ENCODE measurements at places on chromosomes 5 and 9.

DNA sequence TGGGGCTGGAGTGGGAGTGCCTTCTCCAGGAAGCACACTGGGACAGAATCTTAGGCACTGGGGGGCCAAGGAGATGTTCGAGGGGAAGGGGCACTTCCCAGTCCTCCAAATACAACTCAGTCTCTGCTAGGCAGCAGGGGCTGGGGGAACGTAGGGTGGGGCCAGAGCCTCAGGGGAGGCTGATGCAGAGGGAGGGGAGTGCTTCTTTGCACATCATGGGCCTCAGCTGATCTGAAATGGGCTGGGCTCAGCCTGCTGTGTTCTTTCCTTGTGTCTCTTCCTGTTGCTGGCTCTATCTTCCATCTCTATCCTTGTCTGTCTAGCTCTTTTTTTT lies 15.6 kb downstream of the PSD2 start:
- DNase-seq: no peak

DNA sequence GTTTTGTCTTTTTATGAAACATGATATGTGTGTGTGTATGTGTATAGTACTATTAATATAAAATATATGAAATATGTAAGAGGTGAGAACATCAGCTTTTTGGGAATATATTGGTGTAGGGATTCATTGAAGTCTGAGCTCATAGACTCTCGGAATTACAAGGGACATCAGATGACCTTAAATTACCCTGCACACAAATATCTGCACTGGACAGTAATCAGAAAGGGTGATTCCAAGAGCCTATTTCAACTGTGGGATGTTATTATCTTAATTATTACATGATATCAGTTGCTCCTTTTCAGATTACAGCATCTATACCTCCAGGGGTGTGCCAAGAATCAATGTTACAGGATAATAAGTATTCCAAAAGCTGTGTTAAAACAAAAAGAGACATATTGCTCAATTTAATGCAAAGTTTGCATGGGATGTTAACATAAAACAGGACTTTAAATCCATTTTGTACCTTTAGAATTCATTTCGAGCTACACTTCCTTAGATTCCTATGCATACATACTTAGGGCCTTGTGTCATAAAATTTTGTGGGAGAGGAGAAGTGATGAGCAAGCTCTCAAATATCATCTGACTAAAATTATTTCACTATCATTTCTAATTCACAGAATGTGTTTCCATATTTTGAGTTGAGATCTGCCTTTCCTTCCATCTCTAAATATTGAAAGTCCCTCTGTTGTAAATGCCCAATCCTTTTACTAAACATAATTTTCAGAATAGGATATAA lies 365.2 kb downstream of the BRINP1 start:
- no peak for DNase-seq

DNA sequence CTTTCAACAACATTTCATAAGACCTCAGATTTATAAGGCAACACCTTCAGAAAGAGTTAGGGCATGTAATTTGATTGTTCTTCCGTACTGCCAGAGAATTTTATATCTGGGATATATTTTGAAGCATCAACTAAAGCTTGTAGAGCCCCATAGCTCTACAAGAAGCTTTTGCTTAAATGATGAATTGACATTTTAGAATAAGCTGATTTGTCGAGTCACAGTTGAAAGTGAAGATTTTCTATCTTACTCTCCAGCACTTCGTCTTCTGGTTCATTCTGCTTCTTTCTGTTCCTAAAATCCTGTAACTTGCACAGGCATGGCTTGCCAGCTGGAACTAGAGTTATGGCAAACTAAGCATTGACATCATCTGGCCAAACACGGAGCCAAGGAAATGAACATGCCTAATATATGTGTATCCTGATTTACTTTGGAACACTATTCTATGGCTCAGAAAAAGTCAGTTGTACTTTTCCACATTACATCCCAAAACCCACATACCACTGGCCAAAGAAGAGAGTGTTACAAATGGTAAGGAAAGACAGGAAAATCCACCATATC lies 68.6 kb upstream of the MAST4 start:
- DNase-seq: no peak

DNA sequence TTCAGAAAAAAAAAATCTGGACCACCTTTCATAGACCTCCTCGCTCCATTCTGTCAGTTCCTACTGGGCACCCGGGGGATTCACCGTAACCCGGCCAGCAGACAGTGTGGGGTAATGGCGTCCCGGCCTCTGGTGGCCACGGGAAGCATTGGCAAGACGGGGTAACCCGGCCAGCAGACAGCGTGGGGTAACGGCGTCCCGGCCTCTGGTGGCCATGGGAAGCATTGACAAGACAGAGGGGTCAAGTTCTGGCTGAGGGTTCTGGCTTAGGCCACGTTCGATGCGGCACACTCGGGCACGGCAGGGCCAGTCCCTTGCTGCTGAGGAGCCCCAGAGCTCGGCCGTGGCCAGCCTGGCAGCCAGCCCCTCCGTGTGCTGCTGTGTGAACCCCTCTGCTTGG lies 116.2 kb upstream of the RAPGEF1 start:
- no peak for DNase-seq

DNA sequence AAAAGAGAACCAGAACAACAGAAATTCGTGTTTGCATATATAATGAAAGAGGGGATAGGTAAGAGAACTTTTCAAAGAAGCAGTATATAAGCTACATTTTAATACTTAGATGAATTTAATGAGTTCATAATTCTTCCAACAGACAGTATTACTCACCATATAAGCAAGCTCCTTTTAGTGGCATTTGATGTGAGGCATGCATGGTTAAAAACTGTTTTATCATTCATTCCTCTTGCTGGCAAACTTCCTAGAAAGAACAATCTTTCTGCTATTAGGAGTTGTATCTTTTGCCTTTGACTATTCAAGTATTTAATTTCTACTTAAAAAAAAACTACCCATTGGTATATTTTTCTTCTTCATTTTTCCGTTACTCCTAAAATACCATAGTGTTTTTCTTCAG lies 65.7 kb upstream of the EIF4EBP3 start:
- DNase-seq: no peak

GRCh38 chr5:150184006-150184405 lies 5.9 kb upstream of the SLC6A7 start:
- DNase-seq: no peak

- DNase-seq: no peak
These were observed 93.6 kb downstream of the ARHGEF28 start for GRCh38 chr5:73719632-73720031.
